Stimulated activated CD8-positive, alpha-beta memory T cell treated with anti-CD3 and anti-CD28 coated beads, Interleukin-12 subunit alpha, Interleukin-12 subunit beta, amount 100 ng/mL, for 4 hours (primary cell): ENCODE measurements at places on chromosomes 2 and 18.

DNA sequence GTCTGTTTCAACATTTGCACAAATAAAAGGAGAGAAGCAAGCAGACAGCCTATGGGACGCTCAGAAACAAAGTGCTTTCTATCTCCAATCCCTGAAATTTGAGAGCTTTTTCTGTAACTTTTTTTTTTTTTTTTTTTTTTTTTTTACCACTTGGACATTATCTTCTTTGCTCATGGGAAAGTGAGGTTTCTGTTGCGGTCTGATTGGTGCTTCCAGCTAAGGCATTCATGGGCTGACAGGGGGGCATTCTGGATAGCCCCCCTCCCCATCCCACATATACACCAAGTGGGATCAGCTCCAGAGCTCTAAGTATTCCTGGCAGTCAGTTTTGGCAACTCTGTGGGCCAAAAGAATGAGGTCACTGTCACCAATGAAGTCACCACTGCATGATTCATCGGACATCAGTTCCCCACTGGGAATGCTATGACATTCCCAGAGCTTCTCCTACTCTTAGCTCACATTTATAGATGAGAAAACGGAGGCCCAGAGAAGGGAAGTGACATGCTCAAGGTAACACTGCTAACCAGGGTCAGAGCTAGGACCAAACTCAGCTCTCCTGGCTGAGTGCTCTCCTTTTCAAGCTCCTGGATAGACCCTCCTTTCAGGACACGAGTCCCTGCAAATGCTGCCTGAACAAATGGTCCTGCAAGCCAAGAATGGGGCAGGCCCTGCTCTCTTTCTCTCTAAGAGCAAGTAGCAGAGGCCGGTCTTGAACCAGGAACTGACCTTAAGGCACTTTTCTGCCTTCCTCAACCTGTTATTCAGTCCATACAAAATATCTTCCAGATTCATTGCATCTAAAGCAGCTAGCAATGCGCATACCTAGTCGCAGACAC is 61.3 kb downstream of the TMEM247 start:
- no peak for DNase-seq

GRCh38 chr2:160375802-160376469 is 117.7 kb downstream of the RBMS1 start:
- no peak for DNase-seq

DNA sequence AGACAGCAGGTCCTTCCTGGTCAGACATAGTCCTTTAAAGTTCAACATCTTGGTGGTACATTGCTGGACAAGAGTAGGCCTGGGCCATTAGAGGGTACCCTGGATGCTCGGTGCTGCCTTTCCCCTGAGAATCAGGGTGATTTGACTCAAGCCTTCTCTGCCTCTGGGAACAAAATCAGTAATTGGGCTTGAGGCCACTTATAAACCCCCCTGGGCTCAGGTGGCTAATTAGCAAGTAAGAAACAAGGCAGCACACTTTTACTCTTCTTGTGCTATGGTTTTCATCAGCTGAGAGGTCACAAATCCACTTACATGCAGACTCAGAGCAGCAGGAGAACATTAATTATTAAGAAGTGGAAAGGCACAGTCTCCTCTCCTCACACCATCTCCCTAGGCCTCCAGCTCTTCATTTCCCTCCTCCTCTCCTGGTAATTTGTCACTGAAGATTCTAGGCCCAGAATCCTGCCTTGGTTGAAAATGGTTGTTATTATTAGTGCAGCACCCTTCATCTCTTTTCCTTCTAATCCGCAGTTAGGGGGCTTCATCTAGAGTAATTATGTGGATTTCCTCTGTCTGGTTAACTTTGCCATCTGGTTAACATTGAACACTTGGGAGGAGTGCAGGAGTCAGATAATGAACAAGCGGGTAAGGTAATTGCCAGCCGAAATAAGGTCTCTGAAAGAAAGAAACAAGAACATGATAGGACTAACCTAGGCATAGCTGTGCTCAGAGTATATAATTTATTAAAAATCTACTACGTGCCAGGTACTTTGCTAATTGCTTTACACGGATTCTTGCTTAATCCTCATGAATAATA is 29.7 kb upstream of the CASP10 start:
- DNase-seq, result no peak

- DNase-seq, result no peak
Measured at GRCh38 chr2:69615969-69616368, 27.6 kb downstream of the AAK1 start.

GRCh38 chr2:36492216-36492945 is 105.6 kb downstream of the FEZ2 start:
- DNase-seq, result no peak

- DNase-seq, result no peak
Measured at GRCh38 chr18:67243799-67244587, 272.5 kb downstream of the DSEL start.

DNA sequence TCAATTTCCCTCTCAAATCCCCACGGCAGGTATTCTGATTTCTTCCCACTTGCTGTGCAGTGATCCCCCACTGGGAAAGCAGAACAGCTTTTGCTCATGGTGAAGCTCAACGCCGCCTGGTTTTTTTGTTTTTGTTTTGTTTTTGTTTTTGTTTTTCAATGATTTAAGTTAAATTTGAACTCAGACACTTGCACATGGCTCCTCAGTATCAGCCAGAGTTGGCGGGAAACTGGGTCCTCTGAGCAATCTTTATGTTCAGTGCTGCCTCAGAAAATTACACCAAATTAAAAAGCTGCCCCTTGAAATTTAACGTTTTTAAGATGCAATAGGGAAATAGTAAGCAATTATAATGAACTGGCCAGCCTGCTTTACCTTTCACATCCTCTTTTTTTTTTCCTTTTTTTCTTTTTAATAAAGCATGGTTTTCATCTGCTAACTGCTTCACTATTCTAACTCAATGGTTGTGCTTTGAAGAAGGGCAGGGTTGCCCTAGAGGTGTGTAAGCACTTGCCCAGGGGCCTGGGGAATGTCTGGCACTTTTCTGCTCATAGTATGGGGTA is 277.0 kb upstream of the HNRNPA3 start:
- no peak for DNase-seq

- no peak for DNase-seq
Measured at GRCh38 chr2:16716024-16716423, 50.4 kb upstream of the CYRIA start.

DNA sequence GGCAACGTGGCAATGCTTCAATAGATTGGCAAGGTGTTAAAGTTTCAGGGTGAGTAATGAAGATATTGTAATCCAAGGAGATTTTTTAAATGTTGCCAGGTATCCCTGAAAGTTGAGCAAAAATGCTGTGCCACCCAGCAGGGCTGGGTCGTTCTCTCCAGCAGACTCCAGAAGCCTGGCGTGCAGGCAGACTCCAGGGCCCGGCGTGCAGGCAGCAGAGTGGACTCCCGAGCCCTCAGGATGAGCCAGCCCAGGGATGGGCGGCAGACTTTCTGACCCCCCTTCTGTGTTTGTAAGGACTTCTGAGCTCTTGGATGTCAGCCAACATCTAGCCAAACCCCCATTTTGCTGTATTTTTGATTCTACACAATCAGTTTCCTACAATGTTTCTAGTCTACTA is 289.1 kb downstream of the ZNF516 start:
- DNase-seq, result no peak
